ENCODE measurements at places on chromosomes 2 and 18. TPM values are rescaled to one million over a fixed set of nuclear protein-coding genes. Genes with fewer than 3 reads are reported as not detected.
A peak's percentile ranks its signal among the peaks of the same experiment; 100 is the strongest.

NAT8 gene
- not detected for total RNA-seq

DNA sequence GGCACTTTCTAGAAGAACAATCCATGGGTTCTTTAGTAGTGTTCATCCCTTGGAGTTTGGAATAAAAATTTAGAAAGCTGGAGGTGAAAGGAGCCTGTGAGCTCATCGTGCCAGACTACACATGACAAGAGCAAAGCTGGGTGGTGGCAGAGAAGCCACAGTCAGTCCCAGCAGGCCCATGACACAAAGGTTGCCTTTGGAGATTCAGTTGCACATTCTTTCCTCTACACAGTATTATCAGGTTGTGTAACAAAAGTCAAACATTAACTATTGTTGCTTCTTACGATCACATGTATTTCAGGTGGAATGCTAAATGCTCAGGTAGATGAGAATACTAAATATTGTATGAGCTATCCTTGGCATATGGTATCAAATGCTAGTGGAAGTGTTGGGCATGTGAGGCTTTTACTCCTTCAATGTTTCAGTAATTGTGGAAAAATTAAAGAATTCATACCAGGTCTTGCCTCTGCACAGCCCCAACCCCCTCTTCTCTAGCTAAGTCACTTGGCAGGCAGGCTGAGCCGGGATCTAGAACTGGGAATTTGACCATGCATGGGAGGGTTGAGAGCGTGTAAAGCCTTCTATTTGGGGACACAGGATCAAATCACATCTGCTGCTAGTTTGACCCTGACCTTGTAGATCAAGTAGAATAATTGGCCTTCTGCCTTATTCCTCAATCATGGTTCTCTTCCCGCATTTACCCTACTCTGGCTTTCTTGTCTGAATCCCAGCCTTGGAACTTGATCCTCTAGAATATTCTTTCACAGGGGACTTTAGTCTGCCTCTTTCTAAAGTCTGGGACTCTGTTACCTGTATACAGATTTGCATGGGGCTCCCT lies 230.9 kb downstream of the GCA start:
- no peak for DNase-seq

GRCh38 chr18:40904295-40904694 lies 1050.7 kb upstream of the PIK3C3 start:
- DNase-seq, result peak; percentile 4

- no peak for DNase-seq
Measured at GRCh38 chr2:120034621-120035020, 21.7 kb downstream of the EPB41L5 start.

DLX1 gene
- 0.36 TPM for total RNA-seq
